Retinal pigment epithelial cell (primary cell): ENCODE measurements at places on chromosomes 7 and 10.

DNA sequence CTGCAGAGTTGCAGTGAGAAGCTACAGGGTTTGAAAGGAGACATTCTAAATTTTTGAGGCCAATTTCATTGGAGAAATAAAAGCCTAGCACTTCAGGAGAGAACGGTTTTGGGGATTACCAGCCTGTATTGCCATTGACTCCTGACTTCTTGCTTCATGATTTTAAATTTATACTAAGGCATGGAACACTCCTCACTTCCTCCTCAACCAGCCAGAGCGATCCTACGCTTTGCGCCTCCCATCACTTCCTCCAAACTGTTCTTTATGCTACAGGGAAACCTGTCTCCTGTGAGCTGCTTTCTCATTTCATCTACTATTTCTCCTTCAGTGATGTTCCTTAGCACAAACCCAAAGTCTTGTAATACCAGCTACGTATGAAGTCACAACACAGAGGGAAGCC, 495.1 kb downstream of the SUGCT start:
- DNase-seq, result no peak

GRCh38 chr10:110355922-110356627, 51.4 kb upstream of the SMNDC1 start:
- DNase-seq, result no peak

DNA sequence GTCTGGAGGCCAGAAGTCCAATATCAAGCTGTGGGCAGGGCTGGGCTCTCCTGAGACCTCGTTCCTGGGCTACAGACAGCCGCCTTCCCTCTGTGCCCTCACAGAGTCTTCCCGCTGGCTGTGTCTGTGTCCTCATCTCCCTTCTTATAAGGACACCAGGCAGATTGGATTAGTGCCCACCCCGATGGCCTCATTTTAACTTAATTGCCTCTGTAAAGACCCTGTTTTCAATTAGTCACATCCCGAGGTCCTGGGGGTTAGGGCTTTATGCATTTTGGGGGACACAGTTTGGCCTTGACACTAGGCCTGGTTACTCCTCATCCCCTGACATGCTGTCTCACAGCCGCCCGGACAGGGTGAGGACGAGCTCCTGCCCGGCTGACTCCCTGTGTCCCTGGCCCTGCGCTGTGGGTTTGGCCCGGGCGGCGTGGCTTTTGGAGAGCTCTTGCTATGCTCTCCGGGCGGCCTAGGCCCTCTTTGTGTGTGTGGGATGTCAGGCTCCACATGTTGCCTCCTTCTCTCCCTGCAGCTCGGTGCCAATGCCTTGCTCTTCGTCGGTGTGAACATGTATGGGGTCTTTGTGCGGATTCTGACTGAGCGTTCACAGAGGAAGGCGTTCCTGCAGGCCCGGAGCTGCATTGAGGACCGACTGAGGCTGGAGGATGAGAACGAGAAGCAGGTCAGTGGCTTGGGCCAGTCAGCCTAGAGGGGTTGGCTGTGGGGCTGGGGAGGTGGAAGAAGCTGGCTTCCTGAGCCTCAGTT, 18.2 kb downstream of the ADCY1 start:
- no peak for DNase-seq

DNA sequence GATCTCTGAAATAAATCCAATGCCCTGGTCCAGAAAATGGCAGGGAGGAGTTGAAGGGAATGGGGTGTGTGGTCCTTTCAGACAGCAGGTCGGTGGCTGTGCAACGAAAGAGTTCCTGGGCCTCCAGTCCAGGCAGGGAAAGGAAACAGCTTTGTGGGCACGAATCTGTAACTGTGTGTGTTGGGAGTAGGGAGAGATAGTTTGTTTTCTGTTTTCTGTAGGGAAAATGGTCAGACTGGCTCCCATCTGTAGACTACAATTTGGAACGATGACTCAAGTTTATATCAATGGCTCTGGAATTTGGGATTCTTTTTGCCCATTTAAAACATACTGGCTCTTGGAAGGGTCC, 2.6 kb upstream of the HOXA9 start:
- no peak for DNase-seq

DNA sequence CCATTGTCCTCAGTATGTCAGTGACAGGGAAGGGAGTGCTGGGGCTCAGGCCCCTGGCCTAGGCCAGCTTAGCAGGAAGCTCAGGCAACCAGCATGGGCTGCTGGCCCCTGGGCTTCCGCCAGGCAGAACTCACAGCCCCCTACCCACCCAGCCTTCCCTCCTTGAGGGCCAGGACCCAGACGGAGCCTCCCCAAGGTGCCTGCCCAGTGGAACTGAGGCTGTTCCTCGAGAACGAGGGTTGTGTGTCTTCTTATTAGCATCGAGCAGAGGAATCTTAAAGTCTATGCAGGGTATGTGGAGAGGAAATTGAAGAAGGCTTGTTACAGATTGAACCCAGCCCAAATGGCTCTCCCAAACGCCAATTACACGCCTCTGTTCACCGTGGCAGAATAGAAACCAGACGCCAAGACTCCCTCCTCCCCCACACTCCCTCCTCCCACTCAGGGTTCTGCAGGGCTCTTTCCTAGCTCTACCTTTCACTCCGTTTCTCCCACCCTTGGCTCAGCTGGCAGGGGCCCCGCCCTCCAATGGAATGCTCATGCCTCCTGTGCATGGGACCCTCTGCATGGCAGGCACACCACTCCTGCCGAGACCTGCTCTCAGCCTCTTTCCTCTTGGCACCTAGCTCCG, 134.4 kb downstream of the ZMIZ1 start:
- no peak for DNase-seq

GRCh38 chr10:93006435-93007039, 54.1 kb upstream of the CYP26C1 start:
- no peak for DNase-seq

- DNase-seq, result no peak
These were observed 79.2 kb downstream of the ZMIZ1 start for GRCh38 chr10:79147796-79148451.

- DNase-seq, result no peak
These were observed 2.3 kb upstream of the FUOM start for GRCh38 chr10:133359972-133360610.

DNA sequence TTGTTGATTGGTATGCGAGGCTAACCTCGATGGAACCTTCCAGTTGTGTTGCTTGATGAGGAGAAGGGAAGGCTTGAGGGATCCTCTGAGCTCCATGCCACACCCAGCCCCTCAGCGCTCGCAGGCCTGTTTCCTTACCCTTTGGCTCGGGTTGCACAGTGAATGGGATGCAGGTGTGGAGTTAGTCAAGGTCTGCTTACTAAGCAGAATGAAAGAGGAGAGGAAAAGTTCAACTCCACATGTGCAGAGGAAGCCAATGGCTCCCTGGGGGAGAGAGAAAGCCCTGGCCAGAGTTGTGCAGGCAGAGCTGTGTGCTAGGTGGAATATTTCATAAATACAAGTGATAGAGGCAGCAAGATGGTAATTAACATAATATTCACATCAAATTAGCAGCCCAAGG, 85.5 kb downstream of the JCAD start:
- no peak for DNase-seq

- DNase-seq, result no peak
These were observed at the start of gene PKD1L1 for GRCh38 chr7:47948141-47948790. Gene PKD1L1 (minus strand): TSS chr7:47948466. CDS start chr7:47948440, 26 bp downstream.

DNA sequence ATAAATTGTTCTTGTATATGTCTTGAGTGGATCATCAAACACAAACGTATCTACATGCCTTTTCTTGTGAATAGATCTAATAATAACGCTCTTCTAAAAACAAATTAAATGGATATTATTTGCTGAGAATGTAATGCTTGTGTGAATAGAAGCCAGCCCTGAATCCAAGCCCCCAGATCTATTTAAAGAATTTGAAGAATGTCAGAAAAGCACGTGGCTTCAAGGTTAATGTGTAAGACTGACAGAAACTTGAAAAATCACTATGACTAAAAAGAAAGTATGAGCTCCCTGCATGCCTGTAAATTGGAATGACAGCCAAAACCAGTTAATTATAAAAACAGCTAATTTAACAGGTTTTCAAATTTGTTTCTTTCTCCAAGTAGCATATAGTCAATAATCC, 43.2 kb upstream of the ATRNL1 start:
- peak; percentile 73 for DNase-seq

GRCh38 chr10:71999360-72000072, 35.3 kb downstream of the CHST3 start:
- DNase-seq, result peak; percentile 56

DNA sequence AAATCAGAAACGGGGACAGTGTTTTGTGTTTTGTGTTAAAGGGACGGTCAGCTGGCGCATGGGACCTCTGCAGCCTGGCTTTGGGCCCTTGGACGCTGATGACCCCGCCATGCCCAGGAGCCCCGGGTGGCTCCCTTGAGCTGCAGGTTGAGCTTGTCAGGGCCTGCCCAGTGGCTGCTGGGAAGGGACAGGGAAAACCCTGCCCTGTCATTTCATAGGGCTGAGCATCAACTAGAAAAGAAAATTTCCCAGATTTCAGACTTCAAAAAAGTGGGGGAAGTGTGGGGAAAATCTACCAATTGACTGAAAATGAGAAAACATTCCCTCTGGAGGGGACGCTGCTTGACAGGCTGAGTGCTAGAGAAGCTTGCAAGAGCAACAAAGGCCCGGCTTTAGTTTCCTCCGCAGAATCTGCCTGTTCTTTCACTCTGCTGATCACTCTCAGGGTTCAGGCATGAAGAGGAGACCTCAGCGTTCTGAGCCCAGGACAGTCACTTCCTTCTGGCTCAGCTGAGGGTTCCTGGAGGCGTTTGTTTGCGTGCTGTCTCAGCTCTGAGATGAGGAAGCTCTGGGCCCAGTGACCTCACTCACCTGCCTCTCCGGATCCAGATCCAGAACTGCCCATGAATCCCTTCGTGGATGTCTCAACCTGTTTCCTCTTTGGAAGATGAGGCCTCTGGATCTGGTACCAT, 18.6 kb upstream of the DNAJB6 start:
- DNase-seq, result no peak

DNA sequence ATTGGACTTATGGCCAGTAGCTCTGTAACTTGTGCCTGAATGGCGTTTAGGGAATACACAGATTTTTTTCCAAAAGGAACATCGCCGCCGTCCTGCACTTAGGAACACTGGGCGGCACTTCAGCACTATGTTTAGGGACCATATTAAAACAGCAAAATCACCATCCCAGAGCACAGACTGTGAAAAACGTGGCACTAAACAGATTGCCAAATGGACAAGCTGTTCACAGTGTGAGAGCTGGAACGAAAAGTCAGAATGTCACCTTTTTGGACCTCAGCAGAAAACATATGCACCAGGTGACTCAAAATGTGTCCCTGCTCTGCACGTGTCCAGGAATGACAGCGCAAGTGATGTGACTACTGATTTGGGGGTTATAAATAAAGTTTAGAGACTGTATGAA, 87.9 kb downstream of the ODAD2 start:
- DNase-seq, result no peak

DNA sequence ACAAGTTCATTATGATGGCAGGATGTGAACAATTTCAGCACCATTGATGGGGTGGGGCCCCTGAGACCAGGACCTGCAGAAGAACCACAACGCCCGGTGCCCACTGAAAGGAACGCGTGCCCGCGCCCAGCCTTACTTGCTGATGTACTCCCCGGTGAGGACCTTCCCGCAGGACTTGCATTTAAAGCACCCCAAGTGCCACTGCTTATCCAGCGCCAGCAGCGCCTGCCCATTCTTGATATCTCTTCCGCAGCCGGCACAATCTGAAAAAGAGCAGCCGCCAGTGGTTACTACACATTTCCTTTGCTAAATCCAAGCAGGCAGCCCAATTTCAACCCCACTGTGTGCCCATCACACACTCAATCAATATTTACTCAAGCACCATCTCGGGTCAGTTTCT, 110.6 kb downstream of the ABLIM1 start:
- no peak for DNase-seq

- no peak for DNase-seq
These were observed 7.5 kb upstream of the DDIT4 start for GRCh38 chr10:72265990-72266865.

GRCh38 chr7:143321734-143322133, 5.8 kb downstream of the CLCN1 start:
- DNase-seq, result no peak

- no peak for DNase-seq
These were observed 31.6 kb downstream of the DMBT1 start for GRCh38 chr10:122592161-122592560.

- DNase-seq, result no peak
These were observed 28.2 kb upstream of the PAX2 start for GRCh38 chr10:100717166-100717565.

- DNase-seq, result no peak
These were observed 51.5 kb downstream of the MCMBP start for GRCh38 chr10:119821182-119821581.

- DNase-seq, result no peak
These were observed 603.2 kb downstream of the MAGI2 start for GRCh38 chr7:78850093-78850740.

- DNase-seq, result no peak
These were observed 49.2 kb downstream of the ADRA2A start for GRCh38 chr10:111126077-111126476.

- no peak for DNase-seq
These were observed 121.6 kb downstream of the ALOX5 start for GRCh38 chr10:45495438-45496152.

GRCh38 chr7:132650498-132650897, 74.2 kb upstream of the PLXNA4 start:
- no peak for DNase-seq

DNA sequence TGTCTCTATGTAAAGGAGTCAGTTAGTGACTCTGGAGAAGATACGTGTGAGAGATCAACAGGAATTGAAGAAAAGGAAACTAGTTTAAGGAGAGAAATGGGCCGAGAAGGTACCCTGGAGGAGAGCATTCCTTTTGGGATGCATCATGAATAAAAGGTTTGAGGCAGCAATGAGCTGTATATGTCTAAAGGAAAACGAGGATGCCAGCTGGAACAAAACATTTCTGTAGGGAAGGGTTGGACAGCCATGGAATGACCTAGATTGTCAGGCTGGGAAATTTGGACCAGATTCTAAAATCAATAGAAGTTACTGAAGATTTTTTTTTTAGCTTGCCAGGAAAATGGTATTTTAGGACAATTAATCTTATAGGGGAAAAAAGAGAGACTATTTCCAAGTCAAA, 17.2 kb upstream of the MPP7 start:
- DNase-seq, result no peak

GRCh38 chr7:46524350-46524749, 603.3 kb upstream of the IGFBP3 start:
- DNase-seq, result no peak

DNA sequence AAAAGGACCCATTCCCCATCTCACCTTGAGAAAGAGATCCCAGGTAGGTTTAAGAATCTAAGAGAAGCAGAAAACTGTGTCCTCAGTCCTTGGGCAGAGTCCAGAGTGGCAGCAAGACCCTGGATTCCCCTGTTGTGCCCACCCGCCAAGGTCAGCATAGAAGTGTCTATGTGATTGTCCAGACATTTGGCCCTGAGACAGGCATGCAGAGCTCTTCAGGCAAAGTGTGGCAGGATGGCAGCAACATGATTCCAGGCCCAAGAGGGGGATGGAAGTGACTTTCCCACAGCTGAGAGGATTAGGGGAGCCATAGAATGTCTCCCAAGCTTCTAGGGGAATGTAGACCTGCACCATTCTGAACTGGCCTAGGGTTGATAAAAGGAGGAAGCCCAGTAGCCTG, 39.1 kb upstream of the OPALIN start:
- no peak for DNase-seq

- DNase-seq, result no peak
These were observed 85.3 kb downstream of the ARL4A start for GRCh38 chr7:12772768-12773167.
